ENCODE measurements at places on chromosomes 12 and 14.

- no peaks in the 10 kb centered on the region for H3K36me3 ChIP-seq
- no peaks in the 10 kb centered on the region for H3K4me1 ChIP-seq
- H3K27ac ChIP-seq, result no peak overlapping the region
Observed at GRCh38 chr12:78683031-78683430, 181.5 kb upstream of the SYT1 start.

DNA sequence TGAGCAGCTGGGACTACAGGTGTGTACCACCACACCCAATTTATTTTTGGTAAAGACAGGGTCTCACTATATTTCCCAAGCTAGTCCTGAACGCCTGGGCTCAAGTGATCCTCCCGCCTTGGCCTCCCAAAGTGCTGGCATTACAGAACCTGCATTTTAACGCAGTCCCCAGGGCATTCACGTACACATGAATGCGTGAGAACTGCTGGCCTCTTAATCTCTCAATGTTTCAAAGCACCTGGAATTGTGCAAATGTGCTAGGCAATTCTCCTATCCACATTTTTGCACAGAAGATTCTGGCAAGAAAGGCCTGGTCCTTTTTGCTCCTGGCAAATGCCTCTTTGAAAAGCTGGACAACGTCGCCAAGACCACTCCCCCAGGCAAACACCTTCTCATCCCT is 35.2 kb downstream of the TESC start:
- no peak overlapping the region for H3K4me3 ChIP-seq
- no peaks in the 10 kb centered on the region for H3K36me3 ChIP-seq
- H3K4me1 ChIP-seq, result peaks cover 56% of the 10 kb centered on the region
- no peaks in the 10 kb centered on the region for H3K27me3 ChIP-seq
- H3K27ac ChIP-seq, result peak overlapping the region; percentile 92

GRCh38 chr14:50957296-50957695 is 13.0 kb upstream of the PYGL start:
- no peaks in the 10 kb centered on the region for H3K4me1 ChIP-seq
- no peak overlapping the region for H3K27ac ChIP-seq
- H3K4me3 ChIP-seq, result no peak overlapping the region
- peaks cover 10% of the 10 kb centered on the region for H3K27me3 ChIP-seq

- DNase-seq, result no peak
- no peak overlapping the region for H3K27ac ChIP-seq
- H3K36me3 ChIP-seq, result no peaks in the 10 kb centered on the region
- H3K27me3 ChIP-seq, result no peaks in the 10 kb centered on the region
- no peak overlapping the region for H3K4me3 ChIP-seq
- no peaks in the 10 kb centered on the region for H3K4me1 ChIP-seq
Observed at GRCh38 chr14:53621433-53621832, 335.2 kb downstream of the BMP4 start.

DNA sequence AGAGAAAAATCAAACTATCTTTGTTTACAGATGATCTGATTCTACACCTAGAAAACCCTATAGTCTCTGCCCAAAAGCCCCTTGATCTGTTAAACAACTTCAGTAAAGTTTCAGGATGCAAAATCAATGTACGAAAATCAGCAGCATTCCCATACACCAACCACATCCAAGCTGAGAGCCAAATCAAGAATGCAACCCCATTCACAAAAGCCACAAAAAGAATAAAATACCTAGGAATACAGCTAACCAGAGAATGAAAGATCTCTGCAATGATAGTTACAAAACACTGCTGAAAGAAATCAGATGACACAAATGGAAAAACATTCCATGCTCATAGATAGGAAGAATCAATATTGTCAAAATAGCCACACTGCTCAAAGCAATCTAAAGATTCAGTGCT is 265.7 kb downstream of the AEBP2 start:
- no peak for DNase-seq
- no peak overlapping the region for H3K4me3 ChIP-seq
- H3K27me3 ChIP-seq, result no peaks in the 10 kb centered on the region
- no peak overlapping the region for H3K27ac ChIP-seq
- H3K4me1 ChIP-seq, result no peaks in the 10 kb centered on the region

GRCh38 chr12:72024613-72025012 is 86.0 kb downstream of the TPH2 start:
- H3K4me1 ChIP-seq, result no peaks in the 10 kb centered on the region
- no peak overlapping the region for H3K27ac ChIP-seq
- no peak overlapping the region for H3K4me3 ChIP-seq
- H3K27me3 ChIP-seq, result no peaks in the 10 kb centered on the region
- no peaks in the 10 kb centered on the region for H3K36me3 ChIP-seq

- peaks cover 41% of the 10 kb centered on the region for H3K36me3 ChIP-seq
- no peaks in the 10 kb centered on the region for H3K27me3 ChIP-seq
- H3K27ac ChIP-seq, result no peak overlapping the region
- DNase-seq, result no peak
- H3K4me1 ChIP-seq, result peaks cover 5% of the 10 kb centered on the region
Observed at GRCh38 chr12:118237052-118237665, 101.2 kb downstream of the PEBP1 start.

DNA sequence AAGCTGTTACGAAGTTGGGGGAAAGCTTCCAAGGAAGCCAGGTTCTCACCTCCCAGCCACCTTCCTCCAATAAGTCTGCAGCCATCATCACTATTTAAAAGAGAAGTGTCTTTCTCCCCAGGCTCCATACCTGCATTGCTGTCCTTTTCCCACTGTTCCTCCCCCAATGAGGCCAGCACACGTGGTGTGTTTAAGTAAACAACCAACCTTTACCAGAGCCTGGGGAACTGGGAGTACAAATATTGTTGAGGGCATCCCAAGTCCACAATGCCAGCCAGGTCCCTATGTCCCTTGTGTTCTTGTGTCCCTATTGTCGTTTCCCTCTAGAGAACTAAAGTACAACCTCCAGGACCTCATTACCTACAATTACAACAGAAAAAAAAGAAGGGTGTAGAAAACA is 49.2 kb upstream of the PNMA1 start:
- no peak overlapping the region for H3K4me3 ChIP-seq
- H3K4me1 ChIP-seq, result peaks cover 56% of the 10 kb centered on the region
- no peak for DNase-seq
- peaks cover 6% of the 10 kb centered on the region for H3K36me3 ChIP-seq
- H3K27ac ChIP-seq, result peak overlapping the region; percentile 97

GRCh38 chr14:53110096-53110495 is 43.0 kb downstream of the DDHD1 start:
- H3K27ac ChIP-seq, result no peak overlapping the region
- no peak for DNase-seq

- no peak overlapping the region for H3K4me3 ChIP-seq
- H3K27ac ChIP-seq, result no peak overlapping the region
- no peak for DNase-seq
- no peaks in the 10 kb centered on the region for H3K4me1 ChIP-seq
Observed at GRCh38 chr14:83419420-83419819, 1885.8 kb upstream of the SEL1L start.

DNA sequence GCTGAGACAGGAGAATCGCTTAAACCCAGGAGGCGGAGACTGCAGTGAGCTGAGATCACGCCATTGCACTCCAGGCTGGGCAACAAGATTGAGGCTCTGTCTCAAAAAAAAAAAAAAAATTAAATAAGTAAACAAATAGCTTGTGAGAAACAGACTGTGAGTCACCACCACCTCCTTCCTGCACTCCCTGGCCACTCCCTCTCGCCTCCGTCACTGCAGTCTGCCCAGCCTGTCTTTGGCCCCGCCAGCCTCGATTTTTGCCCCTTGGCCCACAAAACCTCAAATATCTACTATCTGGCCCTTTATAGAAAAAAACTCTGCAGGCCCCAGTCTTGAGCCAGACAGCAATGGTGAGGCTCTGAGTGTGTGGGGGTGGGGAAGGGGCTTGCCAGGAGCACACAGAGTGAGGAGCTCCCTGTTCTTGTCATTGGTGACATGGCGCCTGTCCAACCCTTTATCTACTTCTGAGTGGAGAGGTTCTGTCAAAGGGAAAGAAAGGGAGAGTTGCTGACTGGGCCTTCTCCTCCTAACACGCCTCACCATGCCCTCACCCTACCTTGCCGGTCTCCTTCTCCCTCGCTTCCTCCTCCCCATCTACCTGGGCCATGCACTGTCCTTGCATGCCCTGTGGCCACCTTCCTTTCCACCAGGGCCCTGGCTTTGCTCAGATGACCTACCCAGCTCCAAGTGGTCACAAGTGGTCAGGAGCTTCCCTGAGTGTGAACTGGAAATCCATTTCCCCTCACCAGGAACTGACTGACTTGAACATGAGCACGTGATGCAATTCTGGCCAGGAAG is 22.1 kb downstream of the LGMN start:
- no peak overlapping the region for H3K4me3 ChIP-seq
- H3K27ac ChIP-seq, result peak overlapping the region; percentile 36
- H3K27me3 ChIP-seq, result peaks cover 5% of the 10 kb centered on the region
- H3K4me1 ChIP-seq, result peaks cover 25% of the 10 kb centered on the region

- H3K27ac ChIP-seq, result no peak overlapping the region
- H3K36me3 ChIP-seq, result peaks cover 41% of the 10 kb centered on the region
- H3K27me3 ChIP-seq, result no peaks in the 10 kb centered on the region
- no peak for DNase-seq
- H3K4me1 ChIP-seq, result peaks cover 2% of the 10 kb centered on the region
- H3K4me3 ChIP-seq, result no peak overlapping the region
Observed at GRCh38 chr12:119735079-119735478, 67.1 kb downstream of the PRKAB1 start.

GRCh38 chr14:87748558-87748957 is 244.4 kb downstream of the GALC start:
- no peaks in the 10 kb centered on the region for H3K4me1 ChIP-seq
- no peak overlapping the region for H3K27ac ChIP-seq

DNA sequence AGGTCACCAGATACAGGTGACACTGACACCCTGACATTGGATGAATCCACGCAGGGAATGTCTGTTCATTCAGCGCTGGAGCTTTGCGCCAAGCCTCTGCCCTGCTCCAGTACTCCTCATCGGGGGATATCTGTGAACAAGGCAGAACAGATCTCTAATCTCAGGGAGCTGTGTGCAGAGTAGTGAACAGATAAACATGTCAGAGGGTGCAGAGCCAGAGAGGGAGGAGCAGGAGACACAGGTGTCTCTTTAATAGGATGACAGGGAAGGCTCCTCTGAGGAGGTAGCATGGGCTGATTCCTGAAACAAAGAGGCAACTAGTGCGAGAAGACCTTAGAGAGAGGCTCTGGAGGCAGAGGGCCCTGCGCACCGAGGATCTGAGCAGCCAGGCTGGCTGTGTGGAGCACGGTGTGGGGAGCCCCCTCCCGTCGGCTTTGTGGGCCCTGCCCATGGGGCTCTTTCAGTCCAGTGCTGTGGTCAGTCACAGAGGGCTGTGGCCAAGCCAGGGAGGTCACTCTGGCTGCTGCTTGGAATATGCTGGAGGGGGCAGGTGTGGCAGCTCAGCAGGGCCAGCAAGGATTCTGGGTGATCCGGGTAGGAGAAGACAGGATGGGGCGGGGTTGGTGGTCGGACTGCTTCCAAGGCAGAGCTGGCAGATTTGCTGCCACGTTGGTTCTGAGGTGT is 55.6 kb downstream of the TECPR2 start:
- H3K27ac ChIP-seq, result no peak overlapping the region
- no peaks in the 10 kb centered on the region for H3K36me3 ChIP-seq

- H3K27me3 ChIP-seq, result no peaks in the 10 kb centered on the region
- no peaks in the 10 kb centered on the region for H3K4me1 ChIP-seq
- no peak overlapping the region for H3K27ac ChIP-seq
- DNase-seq, result no peak
- peaks cover 39% of the 10 kb centered on the region for H3K36me3 ChIP-seq
- no peak overlapping the region for H3K4me3 ChIP-seq
Observed at GRCh38 chr12:106791531-106791930, 17.0 kb downstream of the RIC8B start.

DNA sequence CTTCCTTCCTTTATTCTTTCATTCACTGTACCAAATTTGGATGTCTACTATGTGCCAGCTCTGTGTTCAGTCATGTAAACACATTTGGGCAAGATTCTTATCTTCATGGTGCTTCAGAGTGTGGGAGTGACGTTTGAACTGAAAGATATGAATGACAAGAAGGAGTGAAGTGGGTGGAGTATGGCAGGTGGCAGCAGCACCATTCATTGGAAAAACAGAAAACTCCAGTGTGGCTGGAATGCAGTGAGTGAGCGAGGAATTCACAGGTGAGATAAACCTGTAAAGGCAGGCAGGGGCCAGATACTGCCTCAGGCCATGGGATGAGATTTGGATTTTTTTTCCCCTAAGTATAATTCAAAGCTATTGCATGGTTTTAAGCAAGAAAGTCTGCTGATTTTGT is 140.7 kb upstream of the CCDC198 start:
- H3K36me3 ChIP-seq, result no peaks in the 10 kb centered on the region
- no peaks in the 10 kb centered on the region for H3K27me3 ChIP-seq
- no peak overlapping the region for H3K4me3 ChIP-seq

- peak within 1 kb of the TSS; percentile 96 for H3K4me3 ChIP-seq
- DNase-seq, result peak; percentile 87
- peak within 1 kb of the TSS; percentile 92 for H3K27ac ChIP-seq
- H3K4me1 ChIP-seq, result peaks cover 30% of the 10 kb centered on the region
- H3K36me3 ChIP-seq, result peaks cover 35% of the 10 kb centered on the region
Observed at GRCh38 chr12:48350249-48351021, at the start of gene ZNF641. TSS of gene ZNF641 (minus strand) at chr12:48350919. CDS start at chr12:48348090, 2,829 bp downstream.

Data from activated naive CD4-positive, alpha-beta T cell treated with anti-CD3 and anti-CD28 coated beads, Interleukin-2, amount 10 ng/mL, durations not matched to agents 7 days and 5 days (primary cell).